ENCODE measurements at places on chromosomes 12 and 14.

DNA sequence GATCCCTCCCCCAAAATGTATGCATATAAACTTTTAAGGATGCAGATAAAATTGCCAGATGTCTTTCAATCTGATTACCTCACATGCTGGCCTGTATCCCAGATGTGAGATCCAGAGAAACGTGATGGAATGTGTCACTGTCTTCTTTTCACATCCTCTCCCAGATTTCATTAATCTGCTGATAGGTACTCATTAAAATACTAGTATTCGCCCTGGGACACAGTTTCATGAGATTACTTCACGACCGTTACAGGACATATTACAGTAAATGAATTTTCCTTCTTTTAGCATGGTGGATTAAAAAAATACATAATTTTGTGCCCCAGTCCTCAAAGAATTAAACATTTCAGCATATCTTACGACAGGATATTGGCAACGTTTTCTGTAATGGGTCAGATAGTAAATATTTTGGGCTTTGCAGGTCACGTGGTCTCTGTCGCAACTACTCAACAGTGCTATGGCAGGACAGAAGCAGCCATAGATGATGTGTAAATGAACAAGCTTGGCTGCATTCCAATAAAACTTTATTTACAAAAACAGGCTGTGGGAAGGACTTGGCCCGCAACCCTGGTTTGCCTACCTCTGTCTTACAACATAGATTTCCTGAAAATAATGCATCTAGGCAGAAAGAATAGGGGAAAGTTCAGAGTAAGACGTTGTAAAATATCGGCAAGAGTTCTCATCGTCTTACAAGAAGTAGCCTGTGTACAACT lies 156.0 kb upstream of the DIO3 start:
- no peak for DNase-seq

- no peak for DNase-seq
Observed at GRCh38 chr14:102213984-102214658, 74.4 kb downstream of the WDR20 start.

DNA sequence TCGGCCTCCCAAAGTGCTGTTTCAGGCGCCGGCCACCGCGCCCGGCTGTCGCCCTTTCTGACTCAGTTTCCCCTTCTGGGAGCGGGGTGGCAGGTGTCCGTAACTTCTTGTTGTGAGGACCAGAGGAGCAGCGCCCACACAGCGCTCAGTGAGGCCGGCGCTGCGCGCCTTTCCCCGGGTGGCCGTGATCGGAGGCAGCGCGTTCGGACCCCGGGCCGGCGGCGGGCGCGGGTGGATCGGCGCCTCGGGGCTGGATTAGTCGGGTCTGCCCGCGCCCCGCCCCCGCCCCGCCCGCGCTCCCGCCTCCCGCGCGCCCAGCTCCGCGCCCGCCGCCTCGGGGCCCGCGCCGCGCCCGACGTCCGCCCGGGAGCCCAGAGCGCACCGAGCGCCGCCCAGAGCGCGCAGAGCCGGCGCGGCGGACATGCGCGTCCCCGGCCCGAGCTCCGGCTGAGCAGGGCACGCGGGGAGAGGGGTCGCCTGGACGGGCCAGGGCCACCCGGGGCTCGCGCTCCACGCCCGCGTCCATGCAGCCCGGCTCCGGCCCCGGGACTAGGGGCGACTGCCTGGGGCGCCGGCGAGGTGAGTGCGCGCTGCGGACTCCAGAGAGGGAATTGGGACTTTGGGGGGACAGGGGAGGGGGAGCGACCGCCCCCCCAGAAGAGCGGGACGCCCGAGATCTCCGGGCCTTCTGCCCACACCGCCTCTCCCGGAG lies 50.6 kb downstream of the LRCOL1 start:
- no peak for DNase-seq

- DNase-seq, result no peak
Observed at GRCh38 chr14:48857366-48857765, 728.8 kb downstream of the RPS29 start.

DNA sequence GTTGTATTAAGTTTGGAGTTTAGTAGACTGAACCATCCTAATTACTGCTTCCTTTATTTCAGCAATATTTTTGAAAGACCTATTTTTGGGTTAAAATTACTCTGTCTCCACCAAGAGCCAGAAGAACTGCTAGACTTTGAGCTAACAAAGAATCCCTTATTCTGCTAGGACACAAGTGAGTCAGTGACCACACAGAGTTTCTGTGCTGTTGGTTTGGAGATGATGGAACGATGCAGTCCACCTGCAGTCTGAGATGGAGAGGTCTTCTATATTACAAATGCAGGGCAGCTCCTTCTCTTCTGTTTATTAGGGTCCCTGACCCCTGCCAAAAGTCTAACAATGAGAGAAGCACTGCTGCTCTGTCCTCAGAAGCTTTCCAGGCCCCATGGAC lies 6.7 kb upstream of the STXBP6 start:
- DNase-seq, result no peak

GRCh38 chr14:32078023-32078857 lies 1.1 kb downstream of the ARHGAP5 start:
- no peak for DNase-seq

DNA sequence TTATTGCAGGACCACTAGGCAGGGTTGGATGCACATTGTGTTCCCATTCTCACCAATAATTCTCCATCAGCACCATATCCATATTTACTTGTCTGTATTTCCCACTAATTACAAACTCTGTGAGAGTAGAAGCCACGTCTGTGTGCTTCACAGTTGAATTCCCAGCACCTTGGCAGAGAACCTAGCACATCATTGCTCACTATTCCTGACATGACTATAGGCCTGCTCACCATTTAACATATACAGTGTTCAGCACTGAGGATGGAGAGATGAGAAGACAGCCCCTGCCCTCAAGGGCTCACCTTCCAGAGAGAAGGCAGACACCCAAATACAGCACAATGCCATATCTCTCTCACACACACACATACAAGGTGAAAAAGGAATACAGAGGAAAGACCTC lies 5.0 kb downstream of the DAD1 start:
- DNase-seq, result no peak

DNA sequence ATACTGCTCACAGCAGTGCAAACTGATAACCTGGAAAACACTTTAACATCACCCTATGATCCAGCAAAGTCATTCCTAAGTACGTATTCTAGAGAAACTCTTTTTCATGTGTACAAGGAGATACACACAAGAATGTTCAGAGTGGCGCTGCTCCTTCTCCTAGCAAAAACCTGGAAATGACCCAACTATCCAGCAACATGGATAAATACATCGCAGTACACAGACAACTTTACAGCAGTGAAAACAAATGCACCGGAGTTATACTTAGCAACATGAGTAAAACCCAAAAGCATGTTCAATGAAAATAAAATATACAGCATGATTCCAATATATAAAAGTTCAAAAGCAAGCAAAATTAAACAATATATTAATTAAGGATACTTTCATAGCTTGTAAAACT lies 18.7 kb downstream of the SART3 start:
- DNase-seq, result no peak

DNA sequence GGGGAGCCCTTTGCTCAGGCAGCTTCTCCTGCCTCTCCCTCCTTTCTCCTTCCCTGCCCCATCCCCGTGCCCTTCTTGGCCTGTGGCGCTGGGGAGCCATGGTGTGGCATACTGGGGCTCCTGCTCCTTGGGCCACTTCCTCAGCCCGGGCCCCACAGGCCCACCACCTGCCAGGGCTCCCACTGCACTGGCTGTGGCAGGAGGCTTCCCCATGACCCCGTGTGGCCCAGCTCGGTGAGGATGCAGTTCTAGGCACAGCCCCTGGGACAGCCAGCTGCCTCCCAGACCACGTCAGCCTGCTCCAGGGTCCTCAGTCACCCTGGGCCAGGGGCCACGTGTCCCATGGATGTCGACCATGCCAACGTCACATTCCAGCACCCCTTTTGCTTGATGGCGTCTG lies 13.0 kb upstream of the AMN start:
- DNase-seq, result no peak

DNA sequence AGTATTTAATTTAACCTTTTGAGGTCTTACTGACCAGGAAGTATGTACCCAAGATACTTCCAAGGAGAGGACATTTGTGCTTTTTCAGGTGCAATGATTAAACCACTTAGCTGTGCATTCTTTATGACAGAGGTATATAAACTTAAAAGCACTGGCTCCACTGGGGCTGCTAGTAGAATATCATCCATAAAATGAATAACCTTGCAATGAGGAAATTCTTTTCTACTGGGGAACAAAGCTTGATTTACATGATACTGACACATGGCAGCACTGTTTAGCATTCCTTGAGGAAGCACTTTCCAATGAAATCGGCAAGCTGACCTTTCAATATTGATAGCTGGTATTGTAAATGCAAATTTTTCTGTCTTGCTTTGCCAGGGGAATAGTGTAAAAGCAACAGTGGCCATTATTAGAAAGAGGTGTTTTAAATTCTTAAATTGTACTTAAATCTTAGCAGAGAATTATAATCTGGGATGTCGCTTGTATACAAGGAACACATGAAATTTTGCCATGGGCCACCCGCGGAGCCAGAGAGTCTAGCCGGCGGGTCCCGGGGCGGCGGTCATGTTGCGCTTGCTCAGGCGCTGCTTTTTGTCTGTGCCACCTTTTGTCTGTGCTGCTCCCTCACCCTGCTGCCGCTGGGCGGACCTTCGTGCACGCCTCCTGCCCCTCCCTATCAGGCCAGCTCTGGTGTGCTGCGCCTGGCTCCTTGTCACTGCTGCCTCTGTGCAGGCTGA lies 20.9 kb upstream of the BLTP3B start:
- DNase-seq, result no peak

- DNase-seq, result no peak
Observed at GRCh38 chr12:95143621-95144205, 70.3 kb upstream of the NR2C1 start.

- no peak for DNase-seq
Observed at GRCh38 chr12:22881878-22882385, 257.0 kb downstream of the ETNK1 start.

DNA sequence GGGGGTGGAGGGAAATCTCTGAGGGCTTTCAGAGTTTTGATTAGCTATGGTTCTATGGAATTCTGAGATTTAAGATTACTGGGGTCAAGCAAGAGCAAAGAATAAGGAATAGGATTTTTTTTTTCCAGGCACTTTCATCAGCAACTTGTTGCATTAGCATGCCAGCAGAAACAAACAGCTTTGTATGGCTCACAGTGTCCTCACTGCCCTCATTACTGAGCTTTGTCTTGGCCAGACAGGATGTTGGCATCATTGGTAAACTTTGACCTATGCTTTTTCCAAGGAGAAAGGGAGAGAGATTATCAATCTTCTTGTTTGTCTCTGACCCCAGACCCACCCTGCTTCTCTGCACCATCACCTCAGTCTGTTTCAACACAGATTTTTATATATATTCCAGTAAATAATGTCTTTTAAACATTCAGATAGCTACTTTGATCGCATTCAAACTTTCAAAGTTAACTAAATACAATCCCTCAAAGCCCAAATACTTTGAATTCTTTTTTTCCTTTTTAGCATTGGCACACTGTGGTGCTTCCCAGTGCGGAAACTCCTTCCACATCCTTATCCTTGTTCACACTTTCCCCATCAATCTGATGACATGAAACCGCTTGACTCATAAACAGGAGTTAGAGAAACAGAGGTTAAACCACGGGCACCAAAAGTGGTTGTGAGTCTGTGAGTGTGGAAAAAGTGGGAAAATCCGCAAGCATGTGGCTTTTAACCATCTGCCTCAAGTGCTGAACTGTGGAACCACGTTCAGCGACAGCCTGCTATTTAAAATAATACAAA lies 282.2 kb upstream of the FAR2 start:
- no peak for DNase-seq

DNA sequence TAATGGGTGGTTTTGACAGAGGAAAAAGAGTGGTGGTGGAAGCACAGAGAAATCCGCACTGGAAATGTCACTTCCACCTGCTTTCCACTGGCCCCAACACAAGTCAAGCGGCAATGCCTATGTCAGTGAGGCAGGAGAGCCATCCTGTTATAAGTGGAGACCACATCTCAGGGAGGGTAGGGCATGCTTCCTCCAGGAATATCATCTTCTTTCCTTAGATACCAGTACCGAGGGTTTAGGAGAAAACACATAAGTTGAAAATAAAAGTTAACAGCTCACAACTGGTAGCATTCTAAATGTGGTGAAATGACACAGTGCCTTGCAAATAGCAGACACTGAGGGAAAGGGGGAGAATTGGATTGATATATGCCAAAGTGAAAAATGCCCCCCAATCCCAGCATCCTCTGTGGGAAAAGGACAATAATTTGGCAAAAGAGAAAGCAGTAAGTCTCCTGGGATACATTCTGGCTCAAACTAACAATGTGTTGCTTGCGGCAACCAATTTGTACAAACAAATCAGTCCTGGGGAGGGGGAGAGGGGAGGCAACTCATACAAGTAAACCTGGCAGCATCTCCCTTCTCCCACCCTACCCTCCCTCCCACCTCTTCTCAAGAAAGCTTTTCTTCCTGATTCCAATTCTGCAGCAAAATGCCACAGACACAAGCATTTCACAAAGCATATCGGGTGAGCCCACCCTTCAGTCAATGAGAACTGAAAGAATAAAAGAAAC lies 57.1 kb downstream of the STON2 start:
- no peak for DNase-seq

DNA sequence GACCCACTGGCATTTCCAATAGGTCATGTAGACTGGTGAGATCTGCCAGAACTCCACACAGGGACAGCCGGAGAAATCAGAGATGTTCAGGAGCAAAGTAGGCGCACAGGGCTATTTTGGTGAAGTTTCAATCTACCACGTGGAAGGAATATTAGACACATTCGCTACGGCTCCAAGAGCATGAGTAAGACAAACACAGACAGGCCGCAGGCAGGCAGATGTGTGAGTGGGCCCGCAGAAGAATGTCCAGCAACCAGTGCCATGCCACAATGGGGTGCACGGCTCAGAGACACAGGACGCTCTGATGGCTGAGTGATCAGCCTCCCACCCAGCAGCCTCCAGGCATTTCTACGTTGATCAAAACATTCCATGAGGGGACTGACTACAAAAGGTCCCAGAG lies 10.4 kb downstream of the SLC15A4 start:
- no peak for DNase-seq

GRCh38 chr12:32049956-32050355 lies 56.7 kb upstream of the BICD1 start:
- DNase-seq, result no peak

DNA sequence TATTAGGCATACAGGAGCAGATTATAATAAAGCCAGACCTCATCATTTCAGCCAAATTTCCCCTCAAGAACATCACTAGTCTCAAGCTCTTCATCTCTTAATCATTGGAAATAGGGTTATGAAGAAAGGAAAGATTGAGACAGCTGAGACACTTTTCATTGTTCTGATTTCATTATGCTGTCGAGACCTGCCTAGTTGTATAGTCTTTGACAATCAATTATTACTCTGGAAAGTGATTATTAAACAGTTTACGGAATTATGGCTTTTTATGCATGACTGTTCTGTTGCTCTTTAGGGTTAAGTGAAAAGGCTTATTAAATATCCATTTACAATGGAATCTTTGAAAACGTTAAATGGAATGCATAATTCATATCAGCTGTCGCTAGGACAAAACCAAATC lies 48.3 kb downstream of the TTC6 start:
- DNase-seq, result no peak
